ENCODE measurements at places on chromosomes 5 and 9.

DNA sequence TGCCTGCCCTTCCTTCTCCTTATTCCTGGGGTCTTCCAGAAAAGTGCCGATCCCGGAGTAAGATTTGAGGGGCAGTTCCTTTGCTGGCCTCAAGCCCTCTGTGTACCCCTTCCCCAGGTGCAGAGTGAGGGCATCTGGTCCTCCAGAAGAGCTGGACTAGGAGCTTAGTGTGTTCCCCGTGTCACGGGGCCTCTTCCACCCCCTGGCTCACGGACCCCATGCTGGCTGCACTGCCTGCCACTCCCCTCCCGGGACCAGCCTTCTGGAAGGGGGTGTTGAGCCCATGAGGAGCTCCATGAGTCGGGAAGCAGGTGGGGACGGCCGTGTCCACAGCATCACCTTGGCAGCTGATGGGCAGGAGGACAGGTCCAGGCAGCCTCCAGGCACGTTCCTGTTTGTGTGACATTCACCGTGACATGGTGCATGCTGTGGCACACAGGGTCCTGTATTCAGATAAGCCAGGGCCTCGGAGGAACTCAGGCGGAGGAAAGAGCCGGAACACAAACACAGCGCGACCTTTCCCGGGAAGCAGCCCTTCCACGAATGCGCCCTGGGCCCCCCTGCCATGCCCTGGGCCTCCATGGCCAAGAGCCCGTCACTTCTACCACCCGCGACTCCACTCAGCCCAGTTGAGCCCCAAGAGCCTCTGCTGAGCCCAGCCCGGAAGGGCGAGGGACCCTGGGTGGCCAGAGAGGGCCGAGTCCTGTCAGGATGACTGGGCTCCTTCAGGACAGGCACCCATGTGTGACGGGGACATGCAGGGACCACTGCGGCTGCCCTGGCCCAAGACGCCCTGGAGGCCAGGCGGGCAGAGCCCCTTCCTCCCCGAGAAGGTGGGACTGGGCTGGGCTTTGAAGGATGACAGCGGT is 5.9 kb upstream of the LCN1 start:
- DNase-seq, result no peak

GRCh38 chr9:16417161-16417560 is 453.3 kb downstream of the BNC2 start:
- no peak for DNase-seq

DNA sequence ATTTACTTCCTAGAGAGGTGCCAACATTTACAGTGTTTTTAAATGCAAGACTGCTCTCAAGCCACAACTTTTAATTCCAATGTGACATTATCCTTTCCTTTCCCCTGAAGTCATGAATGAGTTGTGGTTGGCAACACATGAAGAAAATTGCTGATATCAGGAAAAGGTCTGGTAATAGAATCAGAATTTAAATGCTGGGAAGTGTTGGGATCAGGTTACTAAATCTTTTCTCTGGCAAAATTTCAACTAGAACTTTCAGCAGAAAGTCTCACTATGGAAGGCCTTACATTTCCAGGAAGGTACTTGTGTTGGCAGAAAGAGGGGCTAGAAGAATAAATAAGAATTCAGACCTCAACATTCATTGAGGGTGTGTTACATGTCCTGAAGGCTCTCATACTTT is 10.6 kb upstream of the SLC44A1 start:
- no peak for DNase-seq

DNA sequence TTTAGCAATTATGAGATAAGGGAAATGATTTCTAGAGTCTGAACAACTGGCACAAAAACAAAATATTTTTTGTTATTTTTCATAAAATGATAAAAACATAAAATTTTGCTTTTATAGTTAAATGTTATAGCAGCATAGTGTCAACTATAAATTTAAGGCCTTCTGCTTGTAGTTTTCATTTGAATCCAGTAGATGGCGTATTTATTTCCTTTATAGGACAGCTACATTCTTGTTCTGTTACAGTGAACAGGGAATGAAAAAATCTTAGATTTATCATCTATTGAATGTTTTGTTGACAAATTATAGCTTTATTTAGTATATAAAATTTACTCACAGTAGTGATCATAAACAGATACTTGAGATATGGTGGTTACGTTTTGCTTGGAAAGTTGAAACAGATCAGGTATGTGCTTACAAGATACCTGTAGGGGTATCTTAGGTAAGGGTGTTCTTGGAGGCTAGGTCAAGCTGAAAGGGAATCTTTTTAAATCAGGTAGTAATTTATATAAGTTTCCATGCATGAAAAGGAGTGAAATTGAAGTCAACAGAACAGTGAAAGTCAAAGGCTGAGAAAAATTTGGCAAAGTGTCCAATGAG is 239.3 kb upstream of the GRIN3A start:
- DNase-seq, result no peak

DNA sequence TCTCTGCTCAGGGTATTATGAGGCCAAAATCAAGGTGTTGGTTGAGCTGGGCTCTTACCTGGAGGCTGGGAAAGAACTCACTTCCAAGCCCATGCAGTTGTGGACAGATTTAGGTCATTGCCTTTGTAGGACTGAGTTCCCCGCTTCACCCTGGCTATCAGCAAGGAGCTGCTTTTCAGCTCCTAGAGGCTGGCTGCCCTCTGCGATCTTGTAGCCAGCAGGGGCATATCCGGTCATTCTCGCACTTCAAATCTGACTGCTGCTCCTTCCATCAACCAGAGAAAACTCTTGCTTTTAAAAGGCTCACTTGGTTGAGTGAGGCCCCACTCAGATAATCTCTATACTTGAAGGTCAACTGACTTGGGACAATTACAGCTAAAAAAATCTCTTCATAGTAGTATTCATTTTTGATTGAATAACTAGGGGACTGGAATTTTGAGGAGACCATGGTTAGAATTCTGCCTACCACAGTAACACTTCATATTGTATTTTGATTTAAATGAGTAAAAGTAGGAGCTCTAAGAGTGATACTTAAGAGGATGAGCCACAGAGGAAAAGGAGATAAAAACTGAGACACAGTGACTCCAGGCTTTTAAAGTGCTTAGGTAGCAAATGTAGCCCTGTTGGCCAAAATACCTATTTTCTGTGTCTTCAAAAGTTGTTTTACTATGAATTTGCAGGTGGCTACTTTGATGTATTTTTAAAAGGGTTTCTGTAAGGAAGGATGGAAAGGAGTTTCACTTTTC is 137.4 kb downstream of the CD180 start:
- DNase-seq, result no peak

DNA sequence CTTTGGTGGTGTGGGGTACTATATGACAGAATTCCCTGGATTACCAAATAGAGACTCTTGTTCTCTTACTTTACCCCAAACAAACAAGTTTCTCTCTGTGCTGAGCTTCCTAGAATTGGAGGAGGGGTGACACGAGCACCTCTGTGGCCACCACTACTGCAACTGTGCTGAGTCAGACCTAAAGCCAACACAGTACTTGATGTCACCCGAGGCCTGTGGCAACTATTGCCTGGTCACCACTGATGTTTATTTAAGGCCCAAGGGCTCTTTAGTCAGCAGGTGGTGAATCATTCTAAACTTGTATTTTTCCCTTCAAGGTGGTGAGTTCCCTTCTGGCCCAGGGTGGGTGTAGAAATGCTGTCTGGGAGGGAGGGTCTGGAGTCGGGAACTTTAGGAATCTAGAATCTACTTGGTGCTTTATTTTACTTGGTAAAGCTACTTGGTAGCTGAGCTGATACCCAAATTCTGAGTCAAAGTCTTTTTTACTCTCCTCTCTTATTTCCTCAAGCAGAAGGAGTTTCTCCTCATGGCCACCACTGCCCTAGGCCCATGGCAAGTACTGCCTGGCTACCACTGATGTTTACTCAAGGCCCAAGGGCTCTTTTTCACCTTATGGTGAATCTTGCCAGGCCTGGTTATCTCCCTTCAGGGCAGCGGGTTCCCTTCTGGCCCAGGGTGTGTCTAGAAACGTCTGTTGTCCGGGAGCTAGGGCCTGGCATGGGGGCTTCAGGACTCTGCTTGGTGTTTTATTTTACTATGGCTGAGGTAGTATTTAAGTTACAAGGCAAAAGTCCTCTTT is 9.8 kb downstream of the LURAP1L start:
- DNase-seq, result no peak

DNA sequence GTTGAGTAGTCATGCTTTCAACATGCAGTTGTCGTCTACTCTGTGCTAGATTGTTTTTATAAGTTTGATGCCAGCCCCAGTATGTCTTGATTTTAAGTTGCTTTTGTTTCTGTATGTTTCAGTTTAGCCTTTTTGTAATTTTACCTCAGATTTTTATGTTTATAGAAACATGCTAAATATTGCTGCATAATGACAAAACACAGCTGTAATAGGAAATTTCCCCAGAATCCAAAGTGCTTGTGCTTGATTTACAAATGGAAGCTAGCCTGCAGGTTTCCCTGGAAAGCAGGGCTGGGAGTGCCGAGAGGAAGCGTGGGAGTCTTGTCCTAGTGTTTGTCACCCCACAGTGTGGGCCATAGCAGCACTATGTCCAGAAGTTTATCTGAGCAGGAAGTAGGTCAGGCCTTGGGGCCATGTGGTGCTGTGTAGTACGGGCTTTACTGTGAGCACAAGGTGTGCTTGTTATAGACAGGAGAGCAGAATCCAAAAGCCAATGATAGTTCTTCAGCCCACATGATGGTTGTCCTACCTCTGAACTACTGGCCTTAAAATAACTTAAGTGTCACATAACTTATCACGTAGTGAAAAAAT is 100.0 kb upstream of the NREP start:
- DNase-seq, result no peak

DNA sequence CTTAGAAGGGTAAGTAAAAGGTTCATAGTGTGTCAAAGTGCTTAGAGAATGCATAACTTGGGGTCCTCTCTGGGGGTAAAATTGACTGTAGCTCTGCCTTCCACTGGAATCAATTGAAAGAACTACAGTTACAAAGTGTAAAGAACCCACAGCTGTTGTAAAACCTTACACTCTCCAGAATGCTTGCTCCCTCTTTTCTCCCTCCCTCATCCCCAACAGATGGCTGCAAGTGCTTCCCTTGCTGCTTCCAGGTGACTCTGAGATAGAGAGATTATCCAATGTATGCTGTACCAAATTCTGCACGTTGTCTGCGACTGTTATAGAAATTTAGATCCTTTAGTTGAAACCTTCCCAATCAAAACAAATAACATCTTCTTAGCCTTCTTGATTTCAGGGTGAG is 126.0 kb downstream of the STK32A start:
- no peak for DNase-seq

- DNase-seq, result no peak
Observed at GRCh38 chr9:114883709-114884108, 46.7 kb downstream of the TNFSF8 start.

DNA sequence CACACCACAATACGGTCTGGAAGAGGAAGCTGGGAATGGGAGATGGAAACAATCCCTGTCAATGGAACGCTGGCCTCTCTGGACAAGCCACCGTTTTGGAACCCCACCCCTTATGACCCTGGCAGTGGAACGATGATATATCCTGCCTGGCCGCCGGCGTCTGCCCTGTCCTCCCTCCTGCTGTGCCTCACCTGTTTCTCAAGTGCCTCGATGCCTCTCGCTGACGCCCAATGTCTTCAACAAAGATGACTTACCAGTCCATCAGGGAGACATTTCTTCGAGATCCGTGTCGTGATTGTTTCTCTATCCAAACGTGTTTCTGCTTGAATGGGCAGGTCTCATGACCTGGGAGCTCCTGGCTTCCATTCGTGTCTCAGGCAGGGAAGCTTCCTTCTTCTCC is 476.5 kb downstream of the SPATA31A7 start:
- no peak for DNase-seq

- DNase-seq, result no peak
Observed at GRCh38 chr5:152218694-152219093, 186.4 kb downstream of the NMUR2 start.

DNA sequence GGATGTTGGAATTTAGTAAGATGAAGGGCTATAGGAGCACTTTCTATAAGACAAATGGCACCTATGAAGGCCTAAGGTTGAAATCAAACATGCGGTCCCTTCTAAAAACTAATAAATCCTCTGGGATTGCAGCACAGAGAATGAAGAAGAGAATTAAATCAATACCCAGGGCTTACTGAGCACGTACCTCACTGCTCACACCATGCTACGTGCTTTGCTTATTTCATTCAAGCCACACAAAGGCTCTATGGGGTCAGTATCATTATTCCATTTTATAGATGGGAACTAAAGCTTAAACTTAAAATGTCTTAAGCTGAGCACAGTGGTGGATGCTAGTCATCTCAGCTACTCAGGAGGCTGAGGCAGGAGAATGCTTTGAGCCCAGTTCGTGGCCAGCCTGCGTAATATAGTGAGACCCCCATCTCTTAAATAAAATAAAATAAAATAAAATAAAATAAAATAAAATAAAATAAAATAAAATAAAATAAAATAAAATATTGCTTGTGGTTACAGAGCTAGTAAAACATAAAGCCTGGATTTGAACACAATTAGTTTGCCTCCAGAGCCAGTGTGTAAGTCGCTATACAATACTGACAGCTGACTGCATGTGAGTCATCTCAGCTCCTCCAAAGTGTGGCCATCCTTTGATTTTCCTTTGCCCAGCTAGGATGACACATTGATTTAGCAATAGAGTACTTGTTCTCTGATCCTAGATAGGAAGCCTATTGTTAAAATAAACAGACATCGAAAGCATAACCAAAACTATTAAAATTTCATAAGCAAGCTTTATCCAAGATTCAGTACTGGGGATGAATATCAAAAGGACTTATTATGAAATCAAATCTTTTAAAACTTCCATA is 20.9 kb upstream of the DPYSL3 start:
- DNase-seq, result no peak

DNA sequence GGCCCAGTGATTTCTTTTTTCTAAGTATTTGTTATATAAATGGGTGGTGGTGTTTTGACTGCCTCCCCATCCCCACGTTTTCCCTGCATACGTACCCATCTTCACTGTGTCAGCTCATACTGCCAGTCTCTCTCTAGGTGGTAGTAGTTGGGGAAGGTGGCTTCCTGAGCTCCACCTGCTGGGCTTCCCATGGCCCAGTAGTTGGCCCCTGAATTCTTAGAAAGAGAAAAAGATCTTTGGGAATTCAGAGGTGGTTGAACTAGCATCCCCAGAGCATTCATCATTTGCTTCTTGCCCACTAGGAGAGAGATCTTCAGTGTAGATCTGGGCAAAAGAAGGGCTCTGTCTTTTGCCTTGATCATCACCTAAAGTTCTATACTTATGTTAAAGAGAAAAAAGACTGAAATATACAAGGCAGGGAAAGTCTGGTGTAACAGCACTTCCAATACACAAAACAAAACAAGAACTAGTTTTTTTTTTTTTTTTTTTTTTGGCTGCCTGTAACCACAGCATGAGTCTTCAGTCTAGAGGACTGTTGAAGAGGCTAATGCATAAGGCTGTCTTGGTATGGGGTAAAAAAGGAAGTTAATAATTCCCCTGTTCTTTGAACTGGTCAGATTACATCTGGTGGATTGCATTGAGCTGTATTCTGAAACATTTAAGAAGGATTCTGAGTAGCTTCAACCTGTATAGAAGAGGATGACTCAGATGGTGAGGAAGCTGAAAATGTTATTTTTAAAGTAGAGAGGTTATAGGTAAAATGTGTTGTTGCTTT is 128.7 kb downstream of the ATG10 start:
- no peak for DNase-seq
